Fibroblast of skin of scalp (primary cell): ENCODE measurements at places on chromosomes 16 and 17.
A peak's percentile ranks its signal among the peaks of the same experiment; 100 is the strongest.

DNA sequence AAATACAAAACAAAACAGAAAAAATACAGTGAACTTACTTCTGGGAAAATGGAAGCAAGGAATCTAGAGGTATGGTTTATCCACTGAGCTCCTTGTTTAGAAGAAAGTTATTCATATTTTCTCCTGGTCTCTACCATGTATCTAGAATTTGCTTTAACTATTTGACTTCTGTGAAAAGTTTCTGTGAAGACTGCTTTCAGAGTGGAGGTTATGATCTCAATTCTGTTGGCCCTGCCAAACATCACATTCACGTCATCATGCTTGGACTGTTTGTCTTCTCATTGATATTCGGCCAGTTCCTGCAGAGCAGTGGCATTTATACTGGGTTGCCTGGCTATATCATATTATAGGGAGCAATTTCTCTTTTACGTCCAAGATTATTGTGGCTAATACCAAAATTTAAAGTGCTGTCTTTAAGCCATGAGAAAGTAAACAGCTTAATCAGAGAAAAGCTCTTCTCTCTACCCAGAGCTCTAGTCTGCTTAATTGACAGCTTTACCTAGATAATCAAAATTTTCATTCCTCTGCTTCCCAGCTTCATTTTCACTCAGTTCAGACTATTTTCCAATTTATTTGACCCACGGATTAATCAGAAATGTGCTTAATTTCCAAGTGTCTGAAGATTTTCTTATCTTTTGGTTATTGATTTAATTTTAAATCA lies at the start of gene ABCA8:
Gene ABCA8 (minus strand): TSS at position 212 of the 661 bp plus-strand sequence. CDS start 13,358 bp downstream, outside the sequence.
- DNase-seq = peak; percentile 19

- DNase-seq = peak; percentile 36
These were observed 50.0 kb downstream of the VMP1 start for GRCh38 chr17:59757470-59757869.

- peak; percentile 49 for DNase-seq
These were observed 14.1 kb downstream of the CYGB start for GRCh38 chr17:76523084-76524037.

- DNase-seq = no peak
These were observed 8.7 kb downstream of the ATXN1L start for GRCh38 chr16:71854369-71854948.

DNA sequence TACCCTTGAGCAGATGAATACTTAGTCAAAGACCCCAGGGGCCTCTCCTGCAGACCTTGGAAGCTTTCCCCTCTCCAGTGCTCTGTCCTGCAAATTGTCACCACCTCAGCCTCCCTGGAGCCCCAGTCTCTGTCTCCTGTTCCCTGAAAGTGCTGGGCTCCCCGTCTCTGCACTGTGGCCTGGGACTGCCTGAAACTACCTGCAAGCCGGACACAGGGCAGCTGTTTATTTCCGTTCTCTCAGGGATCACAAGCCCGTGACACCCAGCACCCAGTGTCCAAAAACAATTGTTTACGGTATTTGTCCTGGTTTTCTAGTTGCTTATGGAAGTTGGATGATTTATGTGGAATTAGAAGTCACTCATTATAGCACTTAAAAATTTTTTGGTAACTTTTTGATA lies 81.6 kb upstream of the CHMP6 start:
- no peak for DNase-seq

DNA sequence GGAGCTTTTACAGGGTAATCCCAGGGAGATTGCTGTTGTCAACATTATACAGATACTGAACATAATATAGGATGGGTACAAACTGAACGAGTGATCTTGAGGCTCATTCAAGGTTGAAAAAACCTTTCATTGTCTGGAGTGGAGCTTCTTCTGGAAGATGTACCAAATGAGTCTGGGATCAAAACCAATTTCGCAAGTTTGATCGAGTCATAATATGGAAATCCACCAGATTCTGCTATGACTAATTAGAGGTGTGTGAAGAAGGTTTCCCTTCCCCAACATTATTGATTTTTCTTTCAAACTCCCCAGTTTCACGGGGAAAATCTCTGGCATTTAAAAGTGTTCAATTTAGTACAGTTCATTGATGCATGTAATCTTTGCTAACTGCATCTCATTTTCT lies 324.1 kb downstream of the ZFHX3 start:
- DNase-seq = peak; percentile 14

- DNase-seq = no peak
These were observed 1.3 kb downstream of the GJD3 start for GRCh38 chr17:40363111-40363827.

DNA sequence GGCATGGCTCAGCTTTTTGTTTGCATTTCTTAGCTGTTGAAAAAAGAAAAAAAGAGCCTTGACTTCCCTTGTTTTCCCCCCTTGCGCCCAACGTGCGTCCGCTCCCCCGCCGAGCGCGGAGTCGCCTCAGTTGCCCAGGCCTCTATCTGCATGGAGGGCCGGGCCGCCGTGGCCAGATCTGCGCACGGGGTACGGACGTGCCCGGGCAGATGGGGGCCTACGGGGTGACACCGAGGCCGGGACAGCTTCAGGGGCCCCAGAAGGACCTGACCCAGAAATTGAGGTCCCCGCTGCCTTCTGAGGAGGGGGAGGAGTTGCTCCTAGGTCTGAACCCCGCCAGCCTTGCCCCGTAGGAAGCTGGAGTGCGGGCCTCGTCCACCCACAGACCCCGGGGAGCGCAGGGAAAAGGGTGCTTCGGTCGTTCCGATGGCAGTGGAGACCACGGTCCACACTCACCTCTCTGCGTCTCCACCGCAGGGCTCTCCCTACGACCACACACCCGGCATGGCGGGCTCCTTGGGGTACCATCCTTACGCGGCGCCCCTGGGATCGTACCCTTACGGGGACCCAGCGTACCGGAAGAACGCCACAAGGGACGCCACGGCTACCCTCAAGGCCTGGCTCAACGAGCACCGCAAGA lies 1.5 kb downstream of the IRX5 start:
- DNase-seq = peak; percentile 38

GRCh38 chr17:74176546-74177001 lies 26.9 kb upstream of the RPL38 start:
- peak; percentile 71 for DNase-seq

DNA sequence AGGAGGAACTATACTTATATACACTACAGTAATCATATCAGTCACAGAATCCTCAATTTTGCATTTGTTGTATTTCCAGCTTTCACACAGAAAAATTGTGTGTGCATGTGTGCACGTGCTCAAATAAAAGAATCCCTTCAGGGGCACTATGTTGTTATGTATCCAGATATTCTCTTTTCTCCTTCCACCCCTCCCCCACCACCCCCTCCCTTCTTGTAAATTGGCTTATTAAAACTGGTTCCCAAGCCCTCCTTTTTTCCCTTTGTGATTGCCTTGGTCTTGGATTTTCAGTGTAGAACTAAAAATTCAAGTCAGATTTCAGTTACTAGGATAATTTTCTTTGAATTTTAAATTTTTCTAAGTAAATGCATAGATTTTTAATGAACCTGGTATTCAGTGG lies 86.3 kb downstream of the WNT3 start:
- no peak for DNase-seq

DNA sequence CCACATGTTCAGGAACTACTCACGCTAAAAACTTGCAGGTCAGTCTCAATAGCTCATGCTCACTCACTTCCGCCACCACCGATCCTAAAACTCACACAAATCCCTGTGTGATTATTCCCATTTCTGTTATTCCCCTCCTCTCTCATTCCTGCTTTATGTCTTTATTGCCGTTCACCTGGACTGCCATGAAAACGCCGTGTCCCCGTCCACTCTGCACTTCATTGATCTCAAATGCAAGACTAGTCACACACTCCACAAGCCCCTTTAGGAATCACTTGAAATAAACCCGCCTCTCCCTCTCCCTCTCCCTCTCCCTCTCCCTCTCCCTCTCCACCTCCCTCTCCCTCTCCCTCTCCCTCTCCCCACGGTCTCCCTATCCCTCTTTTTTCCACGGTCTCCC lies 78.0 kb downstream of the AXIN2 start:
- no peak for DNase-seq

DNA sequence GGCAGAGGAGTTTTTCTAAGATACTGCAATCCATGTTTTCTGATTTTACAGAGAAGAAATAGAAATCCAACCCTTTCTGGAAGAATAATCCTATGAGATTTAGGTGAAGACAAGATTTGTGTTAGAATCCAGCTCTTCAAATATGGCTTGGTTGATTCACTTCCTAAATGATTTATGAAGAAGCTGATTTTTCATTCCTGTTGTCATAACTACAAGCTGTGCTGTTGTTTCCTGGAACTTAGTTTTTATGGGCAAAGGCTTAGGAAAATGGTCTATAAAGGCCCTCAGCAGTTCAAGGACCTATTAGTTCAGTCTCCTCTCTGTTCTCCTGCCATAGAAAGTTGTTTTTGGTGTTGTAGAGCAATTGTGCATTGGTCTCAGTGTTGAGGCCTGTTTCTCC lies 174.2 kb upstream of the FAM20A start:
- peak; percentile 28 for DNase-seq

DNA sequence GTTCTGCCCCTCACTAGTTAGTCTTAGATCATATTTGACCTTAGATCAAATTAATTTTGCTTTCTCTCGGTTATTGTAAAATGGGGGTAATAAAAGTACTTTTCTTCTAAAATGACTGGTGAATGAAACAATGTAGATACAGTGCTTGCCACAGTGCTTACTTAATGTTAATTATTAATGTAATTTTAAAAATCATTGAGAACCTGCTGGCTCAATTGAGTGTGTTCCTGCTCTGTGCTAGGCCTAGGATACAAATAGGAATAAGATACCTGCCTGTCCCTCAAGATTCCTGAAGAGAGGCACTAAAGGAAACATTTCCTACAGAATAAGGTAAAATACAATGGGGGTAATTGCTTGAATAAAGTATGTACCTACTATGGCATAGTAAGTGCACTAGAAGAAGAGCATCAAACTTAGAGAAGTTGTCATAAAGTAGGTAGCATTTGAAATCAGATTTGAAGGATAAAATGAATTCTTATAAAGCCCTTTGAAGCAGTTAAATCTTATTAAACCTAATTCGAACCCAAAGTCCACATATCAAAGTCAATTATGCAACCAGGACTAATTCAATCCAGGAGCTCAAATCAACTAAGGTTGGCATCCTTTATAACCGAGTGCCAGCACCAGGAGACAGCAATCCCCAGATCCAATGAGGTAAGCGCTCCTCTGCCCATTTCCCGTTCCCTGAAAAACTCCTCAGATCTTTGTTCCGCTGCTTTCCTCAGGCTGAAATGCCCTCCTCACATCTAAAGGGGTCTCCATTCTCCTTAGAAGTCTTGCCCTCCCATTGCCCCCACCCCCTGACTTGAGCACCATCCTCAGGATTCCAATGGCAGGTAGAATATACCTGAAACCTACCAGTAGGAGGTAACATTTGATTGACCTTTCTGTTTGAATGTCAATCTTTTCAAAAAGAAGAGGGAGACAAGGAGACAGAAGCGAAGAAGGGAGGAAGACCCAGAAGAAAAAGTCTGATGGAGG lies 2.4 kb upstream of the MED13 start:
- no peak for DNase-seq

DNA sequence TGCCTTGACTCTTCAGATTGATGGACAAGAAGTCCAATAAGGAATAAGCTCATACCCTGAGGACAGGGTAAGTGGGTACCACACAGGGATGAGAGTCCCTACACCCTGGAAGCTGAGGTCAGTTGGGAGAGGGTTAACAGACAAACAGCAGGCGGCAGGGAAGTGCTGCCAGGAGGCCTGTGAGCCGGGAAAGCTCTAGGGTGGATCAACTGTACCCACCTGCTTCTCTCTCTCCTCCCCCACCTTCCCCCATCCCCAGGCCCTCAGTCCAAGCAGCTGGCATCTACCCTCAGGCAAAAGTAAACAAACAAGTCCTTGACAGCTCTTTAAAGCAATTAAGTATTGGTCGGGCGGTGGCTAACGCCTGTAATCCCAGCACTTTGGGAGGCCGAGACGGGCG lies 20.7 kb upstream of the MYLK3 start:
- no peak for DNase-seq

DNA sequence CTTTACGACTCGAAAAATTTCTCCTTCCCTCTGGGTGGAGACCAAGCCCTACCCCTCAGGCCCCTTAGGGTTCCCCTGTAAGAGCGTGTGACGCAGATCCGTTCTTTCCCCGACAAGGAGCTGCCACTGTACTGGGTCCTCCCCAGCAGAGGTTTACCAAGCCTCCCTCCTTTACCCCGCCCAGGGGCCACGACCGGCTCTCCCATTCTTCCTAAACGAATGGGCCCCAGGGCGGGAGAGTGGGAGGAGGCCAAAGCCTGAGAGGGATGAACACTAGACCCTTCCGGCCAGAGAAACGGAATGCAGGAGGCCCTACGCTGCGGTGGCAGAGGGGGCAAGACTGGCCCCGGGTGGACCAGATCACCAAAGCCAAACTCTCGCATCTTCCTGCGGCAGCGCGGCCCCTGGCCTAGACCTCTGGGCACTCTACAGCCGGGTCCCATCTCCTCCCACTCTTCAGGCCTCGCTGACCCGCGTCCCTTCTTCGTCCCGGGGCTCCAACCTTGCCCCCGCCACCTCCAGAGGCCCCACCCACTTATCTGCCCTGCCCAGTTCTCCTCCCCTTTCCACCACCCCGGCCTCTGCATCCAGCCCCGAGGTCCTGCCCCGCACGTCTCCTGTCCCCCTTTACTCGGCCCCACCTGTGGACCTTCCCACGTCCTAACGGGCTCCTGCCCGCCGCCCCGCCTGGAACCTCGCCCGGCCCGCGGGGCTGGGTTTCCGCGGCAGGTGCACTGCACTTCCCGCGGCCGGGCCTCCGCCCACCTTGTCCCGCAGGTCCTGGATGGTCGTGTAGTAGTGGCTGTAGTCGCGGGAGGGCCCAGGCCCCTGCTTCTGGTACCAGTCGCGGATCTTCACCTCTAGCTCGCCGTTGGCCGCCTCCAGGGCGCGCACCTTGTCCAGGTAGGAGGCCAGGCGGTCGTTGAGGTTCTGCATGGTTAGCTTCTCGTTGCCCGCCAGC lies 765 bp downstream of the KRT19 start:
- no peak for DNase-seq
